ENCODE measurements at places on chromosomes 13 and 19.
A peak's percentile ranks its signal among the peaks of the same experiment; 100 is the strongest.

GRCh38 chr13:108210551-108210950 is 4.8 kb downstream of the LIG4 start:
- no peak for DNase-seq

GRCh38 chr13:26971990-26972887 is 199.4 kb downstream of the USP12 start:
- peak; percentile 23 for DNase-seq

DNA sequence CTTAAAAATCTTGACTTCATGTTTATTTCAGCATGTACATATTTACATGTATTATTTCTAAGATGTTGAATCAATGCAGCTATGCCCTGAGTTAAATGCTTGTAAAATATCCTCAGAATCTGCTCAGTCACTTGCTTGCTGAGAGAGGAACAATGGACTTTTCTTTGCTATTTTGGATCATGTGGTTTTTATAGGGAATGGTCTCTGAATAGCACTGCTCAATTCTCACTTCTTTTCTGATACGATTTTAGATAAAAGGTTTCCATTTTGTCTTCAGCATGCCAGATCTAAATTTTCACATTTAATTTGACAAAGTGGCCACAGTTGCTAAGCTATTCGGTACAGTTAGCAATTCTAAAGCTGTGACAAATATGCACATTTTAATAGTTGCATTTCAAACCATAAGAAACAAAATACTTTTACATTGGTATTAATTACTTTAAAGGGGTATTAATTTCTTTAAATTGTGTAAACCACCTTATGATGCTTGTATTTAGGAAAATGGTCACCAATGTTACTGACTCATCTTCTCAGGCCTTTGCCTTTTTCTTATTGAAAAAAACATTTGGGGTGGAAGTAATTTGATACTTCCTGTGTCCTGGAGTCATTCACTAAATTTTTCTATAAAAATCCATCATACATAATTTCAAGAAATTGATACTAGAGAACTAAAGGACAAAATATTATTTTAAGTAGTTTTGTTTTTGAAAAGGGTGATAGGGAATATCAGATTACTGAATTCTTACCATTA is 113.5 kb downstream of the MYO16 start:
- DNase-seq: no peak

DNA sequence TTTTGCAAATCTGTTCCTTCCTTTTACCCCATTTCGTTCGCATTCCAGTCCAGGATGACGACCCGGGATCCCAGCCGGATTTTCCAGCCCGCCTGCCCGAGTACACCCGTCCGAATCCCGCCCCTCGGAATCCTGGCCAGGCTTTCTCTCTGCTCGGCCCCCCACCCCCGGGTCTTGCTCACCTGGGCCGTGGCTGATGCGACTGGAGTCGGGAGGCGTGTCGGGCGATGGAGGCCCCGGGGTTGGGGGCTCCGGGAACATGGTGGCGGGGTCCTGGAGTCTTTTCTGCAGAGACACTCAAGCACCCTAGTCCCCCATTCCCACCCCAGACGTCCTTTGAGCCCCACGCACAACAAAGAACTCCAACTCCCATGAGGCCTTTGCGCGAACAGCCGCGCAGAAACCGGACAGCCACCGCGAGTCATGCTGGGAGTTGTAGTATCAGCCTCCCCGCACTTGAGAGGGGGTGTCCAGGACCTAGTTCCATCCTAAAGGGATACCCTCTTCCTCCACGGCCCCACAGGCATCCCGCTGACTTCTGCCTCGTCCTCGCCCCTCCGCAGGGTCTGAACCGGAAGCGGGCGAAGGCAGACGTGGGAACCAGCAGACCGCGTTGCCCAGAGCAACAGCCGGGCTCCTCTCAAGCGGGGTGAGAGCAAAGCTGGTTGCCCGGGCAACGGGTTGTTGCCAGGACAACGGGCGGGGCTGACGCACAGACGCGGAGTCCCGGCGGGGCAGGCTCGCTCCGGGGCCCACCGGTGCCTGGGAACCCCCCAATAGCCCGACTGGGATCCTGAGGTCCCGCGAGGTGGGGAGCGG is 1.1 kb downstream of the SYT5 start:
- peak; percentile 96 for DNase-seq

GRCh38 chr19:16988661-16989060 is 37.9 kb downstream of the CPAMD8 start:
- no peak for DNase-seq

- no peak for DNase-seq
Measured at GRCh38 chr13:91491980-91492379, 93.6 kb downstream of the GPC5 start.

- DNase-seq: peak; percentile 68
Measured at GRCh38 chr13:112616586-112617362, 28.8 kb upstream of the TUBGCP3 start.

GRCh38 chr19:40381321-40381720 is 8.7 kb downstream of the HIPK4 start:
- DNase-seq: no peak

GRCh38 chr13:100824366-100824765 is 149.8 kb upstream of the TMTC4 start:
- no peak for DNase-seq

DNA sequence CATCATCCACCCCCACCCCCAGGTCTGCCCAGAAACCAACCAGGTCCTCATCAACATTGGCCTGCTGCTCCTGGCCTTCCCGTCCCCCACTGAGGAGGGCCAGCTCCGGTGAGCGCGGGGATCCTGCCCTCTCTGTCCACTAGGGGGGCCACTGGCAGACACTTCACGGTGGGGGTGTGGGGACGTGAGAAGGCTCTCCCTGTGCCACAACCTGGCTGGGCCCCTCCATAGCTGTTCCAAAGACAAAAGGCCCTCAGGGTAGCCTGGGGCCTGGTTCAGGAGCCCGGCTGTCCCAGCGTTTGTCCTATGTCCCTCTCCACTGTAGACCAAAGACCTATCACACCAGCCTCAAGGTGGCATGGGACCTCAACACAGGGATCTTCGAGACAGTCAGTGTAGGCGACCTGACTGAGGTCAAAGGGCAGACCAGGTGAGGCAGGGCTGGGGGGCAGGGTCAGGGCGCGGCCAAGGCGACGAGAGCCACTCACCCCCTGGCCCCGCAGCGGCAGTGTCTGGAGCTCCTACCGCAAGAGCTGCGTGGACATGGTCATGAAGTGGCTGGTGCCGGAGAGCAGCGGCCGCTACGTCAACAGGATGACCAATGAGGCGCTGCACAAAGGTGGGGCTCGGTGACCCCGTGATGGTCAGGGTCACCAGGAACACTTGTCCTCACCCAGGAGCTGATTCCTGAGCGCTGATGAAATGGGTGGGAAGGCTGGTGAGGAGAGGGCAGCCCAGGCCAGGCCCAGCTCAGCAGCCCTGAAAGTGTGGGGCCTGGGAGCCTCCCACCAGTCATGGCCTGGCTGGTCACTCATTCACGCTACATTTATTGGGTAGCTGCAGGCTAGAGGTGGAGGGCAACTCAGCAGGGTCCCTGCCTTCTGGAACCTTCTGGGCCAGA is 7.9 kb downstream of the DCAF15 start:
- peak; percentile 70 for DNase-seq

- no peak for DNase-seq
Measured at GRCh38 chr19:17633700-17634099, 54.5 kb downstream of the UNC13A start.

DNA sequence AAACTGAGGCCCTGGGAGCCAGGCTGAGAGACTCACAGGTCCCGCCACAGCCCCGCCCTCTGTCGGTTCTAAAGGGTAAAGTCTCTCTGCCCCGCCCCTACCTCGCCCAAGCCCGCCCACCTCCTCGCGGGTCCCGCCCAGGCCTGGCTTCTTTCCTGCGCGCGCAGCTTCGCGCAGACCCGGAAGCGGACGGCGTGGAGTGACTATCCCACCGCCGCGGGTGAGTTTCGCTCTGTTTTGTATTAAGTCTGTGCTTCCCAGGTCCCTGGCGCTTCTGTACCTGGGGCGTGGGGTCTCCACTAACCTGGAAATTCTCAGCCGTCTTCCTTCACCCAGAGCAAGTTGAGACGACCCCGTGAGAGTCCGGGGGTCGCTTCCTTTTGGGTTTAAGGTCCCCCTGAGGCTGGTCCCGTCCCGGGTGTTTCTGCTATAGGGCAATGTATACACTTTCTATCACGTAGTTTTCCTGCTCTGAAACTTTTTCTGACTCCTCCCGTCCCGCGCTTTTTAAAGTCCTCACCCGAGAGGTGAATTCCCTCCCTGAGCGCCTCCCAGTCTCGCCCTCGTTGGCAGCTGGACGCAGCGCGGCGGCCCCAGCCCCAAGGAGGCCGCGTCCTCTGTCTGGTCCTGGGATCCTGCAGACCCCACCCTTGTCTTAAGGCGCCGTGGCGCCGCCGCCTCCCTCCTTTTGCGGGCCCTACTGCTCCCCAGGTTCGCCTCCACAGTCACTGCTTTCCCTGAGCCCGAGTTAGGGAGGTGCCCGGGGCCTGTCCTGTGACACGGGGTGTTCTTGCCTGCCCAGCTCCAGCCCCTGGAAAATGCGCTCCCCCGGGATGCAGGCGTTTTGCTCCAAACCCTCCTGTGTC is at the start of gene ZNF765:
Gene ZNF765 (plus strand): TSS at position 176 of the 866 bp plus-strand sequence. CDS start 2,867 bp downstream, outside the sequence.
- peak; percentile 93 for DNase-seq

GRCh38 chr13:67283637-67284036 is 53.5 kb upstream of the PCDH9 start:
- no peak for DNase-seq

- DNase-seq: no peak
Measured at GRCh38 chr19:18856385-18857126, 24.8 kb downstream of the UPF1 start.

DNA sequence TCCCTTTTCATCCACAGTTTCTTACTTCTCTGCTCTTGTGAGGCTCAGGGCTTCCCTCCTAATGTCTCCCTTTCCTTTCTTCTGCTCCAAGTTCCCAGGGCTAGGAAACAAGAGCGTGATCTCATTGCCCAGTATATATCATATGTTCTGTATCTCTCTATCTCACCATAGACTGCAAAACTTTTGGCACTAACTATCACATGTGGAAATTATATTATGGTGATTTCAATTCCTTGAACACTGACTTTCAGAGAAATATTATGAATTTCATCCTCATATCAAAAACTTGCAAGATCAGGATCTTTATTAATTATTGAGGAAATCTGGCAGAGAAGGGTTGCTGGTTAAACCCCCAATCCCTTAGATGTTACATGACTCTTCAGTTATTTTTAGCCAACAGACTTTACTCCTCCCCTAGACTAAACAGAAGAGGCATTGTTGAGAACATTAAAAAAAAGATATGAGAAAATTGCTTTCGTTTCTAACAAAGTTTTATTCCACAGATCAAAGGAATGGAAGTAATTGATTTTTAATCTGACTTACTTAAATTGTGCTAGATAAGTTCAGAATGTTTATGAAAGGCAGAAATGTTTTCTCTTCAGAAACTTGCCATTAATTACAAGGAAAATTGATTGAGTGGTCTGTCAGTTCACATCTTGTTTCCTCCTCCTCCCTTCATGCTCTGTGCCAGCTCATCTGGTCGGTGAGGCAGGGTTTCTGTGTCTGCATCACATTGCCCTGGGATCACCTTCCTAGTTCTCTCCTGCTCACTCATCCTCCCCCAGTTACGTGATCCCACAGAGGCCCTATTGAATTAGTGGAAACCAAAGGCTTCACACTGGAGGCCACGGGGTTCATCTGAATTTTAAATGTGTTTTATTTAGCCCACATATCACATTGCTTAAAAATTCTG is 378.5 kb downstream of the LMO7 start:
- DNase-seq: no peak

GRCh38 chr19:50368649-50369570 is 3.5 kb upstream of the NAPSA start:
- peak; percentile 81 for DNase-seq

- no peak for DNase-seq
Measured at GRCh38 chr13:102045731-102046130, 356.1 kb downstream of the FGF14 start.

DNA sequence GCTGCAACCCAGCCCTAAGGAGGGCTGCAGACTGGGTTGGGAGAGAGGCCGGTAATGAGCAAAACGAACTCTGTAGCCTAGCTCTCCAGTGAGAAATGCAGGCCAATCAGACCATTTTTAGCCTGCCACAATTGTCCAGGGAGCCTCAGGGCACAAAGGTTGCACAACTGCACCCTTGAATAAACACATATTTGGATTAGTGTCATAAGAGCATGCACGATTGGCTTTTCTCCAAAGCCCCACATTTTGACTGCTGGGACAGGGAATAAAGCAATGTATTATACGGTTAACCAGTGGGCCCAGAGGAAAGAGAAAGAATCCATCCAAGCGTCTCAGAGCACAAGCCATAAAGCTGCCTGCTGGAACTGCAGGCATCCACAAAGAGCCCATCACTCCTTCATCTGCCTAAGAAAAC is 729.4 kb upstream of the SGCG start:
- DNase-seq: no peak

DNA sequence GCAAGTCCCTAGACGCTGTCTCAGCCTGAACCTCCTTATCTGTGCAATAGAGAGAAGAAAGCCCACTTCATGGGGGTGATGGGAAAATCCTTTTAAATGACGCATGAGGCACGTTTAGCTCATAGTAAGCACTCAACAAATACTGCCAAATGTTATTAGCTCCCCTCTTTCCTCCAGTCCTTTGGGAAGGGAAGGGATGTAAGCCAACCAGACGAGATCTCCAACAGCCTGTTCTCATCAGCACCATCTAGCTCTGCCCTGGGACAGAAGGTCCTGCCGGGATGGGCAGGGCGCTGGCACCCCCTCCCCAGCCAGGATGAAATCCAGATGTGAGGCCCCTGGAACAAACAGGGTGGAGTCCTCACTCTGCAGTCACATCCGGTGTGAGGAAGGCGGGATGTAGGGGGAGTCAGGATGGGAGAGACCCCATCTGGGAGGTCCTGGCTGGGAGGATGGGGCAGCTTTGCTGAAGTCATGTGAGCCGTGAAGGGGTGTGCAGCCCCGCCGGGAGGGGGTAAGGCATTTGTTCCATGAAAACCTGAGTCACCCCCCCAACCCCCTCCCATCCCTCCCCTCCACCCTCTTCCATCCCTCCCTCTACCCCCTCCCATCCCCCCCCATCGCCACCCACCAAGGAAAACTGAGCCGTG is 4.6 kb downstream of the S1PR2 start:
- DNase-seq: no peak

DNA sequence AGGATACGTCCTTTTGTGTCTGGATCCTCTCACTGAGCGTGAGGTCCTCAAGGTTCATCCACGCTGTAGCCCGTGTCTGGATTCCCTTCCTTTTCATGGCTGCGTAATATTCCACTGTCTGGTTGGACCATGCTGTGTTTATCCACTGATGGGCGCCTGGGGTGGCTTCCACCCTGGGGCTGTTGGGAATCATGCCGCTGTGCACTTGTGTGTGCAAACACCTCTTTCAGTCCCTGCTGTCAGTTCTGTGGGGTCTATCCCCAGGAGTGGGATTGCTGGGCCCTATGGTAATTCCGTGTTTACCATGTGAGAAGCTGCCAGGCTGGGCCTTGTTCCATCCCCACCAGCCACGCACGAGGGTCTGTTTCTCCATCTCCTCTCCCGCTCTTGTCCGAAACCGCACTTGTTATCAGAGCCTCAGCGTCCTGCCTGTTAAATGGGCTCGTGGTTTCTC is 98.6 kb downstream of the GADD45B start:
- DNase-seq: no peak
